ENCODE measurements at places on chromosomes 2 and 18.

- no peak for DNase-seq
These were observed 2063.5 kb downstream of the SUCLG1 start for GRCh38 chr2:82395531-82395930.

GRCh38 chr2:167404627-167405284 is 516.5 kb downstream of the XIRP2 start:
- DNase-seq = no peak

GRCh38 chr2:41928526-41928925 is 119.3 kb upstream of the PKDCC start:
- no peak for DNase-seq

DNA sequence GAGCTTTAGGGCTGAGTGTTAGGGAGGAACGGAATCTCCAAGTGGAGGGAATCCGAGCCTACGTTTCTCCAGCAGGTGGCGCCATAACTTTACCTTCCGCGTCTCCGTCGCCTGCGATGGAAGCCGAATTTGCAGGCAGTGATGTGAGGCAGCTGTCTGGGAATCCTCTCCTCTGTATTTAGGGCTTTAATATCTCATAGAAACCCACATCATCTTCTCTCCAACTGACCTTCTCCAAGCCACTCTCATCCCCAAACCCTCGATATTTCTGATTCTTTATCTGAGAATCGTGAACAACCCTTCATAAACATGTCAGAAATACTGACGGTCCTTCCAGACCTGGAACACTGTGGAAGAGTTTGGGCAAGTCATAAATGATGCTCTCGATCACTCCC is 27.5 kb downstream of the SIX2 start:
- peak; percentile 88 for DNase-seq

DNA sequence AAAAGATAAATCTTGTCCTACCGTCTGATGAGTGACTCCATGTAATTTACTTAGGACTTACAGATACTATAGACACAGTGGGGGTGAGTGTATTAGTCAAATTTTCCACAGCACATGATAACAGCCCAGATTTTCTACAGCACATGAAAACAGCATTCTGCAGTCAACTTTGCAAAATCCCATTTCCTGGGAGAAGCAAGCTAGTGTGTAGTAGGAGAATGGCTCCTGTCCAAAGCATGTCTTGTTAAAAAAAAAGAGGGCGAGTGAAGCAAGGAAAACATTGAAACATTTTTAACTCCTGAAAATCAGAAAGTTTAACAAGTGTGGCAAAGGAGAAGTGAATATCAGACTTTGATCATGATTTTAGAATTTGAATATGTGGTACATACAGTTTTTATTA is 817.8 kb upstream of the FAM98A start:
- DNase-seq = no peak

DNA sequence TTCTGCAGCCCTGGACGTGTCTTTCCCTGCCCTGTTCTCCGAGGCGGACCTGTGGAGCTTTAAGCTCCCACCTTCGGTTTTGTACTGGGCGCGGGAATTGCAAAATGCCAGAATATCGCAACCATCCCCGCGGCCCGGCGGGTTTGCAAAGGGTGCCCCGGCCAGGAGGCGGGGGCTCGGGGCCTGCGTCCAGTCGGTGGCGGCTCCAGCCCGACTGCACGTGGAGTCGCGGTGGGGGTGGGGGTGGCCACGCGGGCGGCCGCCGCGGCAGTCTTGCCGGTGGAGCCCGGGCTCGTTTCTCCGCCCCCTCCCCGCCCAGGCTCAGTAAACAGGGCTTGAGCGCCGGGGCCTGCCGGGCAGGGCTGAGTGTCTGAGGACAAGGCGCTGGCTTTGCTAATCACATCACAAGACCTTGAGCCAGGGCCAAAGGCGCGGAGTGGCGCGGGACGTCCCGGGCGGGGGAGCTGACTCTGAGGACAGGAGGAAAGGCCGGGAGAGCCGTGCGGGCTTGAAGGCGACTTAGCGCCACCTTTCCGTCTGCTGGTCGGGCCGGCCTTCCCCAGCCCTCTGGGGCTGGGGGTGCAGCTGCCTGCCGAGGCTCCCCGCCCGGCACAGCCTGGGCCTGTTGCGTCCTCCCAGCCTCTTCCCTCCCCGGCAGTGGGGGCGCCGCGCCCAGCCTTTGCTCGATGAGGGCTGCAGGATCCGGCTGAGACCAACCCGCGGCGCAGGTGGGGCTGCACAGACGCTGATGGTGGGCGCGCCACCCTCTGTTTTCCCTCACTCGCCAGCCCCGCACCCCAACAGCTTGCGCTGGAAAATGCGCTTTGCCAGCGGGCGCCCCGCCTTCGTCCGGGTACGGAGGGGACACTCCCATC is 786 bp upstream of the ZFP36L2 start:
- DNase-seq = peak; percentile 79

DNA sequence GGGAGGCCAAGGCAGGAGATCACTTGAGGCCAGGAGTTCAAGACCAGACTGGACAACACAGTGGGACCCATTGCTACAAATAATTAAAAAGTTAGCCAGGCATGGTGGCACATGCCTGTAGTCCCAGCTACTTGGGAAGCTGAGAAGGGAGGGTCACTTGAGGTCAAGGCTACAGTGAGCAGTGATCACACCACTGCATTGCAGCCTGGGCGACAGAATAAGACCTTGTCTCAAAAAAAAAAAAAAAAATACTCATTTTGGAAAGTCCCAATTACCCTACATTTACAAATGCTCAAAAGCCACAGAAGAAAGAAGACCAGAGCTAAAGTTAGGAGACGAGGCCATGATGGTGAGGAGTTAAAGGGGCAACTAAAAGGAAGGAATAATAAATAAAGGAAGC is 61.9 kb downstream of the COLEC12 start:
- no peak for DNase-seq

- DNase-seq = peak; percentile 64
These were observed 706 bp upstream of the BCL11A start for GRCh38 chr2:60554074-60554645.

Measured in nephron progenitor cell (in vitro differentiated cells).